ENCODE measurements at places on chromosomes 12 and 14.
A peak's percentile ranks its signal among the peaks of the same experiment; 100 is the strongest.

- no peak for DNase-seq
Observed at GRCh38 chr12:3075315-3075714, 1.9 kb upstream of the TSPAN9 start.

GRCh38 chr12:76426160-76426559 lies 77.9 kb upstream of the BBS10 start:
- no peak for DNase-seq

GRCh38 chr14:54974788-54975414 lies 52.0 kb downstream of the WDHD1 start:
- DNase-seq: no peak

DNA sequence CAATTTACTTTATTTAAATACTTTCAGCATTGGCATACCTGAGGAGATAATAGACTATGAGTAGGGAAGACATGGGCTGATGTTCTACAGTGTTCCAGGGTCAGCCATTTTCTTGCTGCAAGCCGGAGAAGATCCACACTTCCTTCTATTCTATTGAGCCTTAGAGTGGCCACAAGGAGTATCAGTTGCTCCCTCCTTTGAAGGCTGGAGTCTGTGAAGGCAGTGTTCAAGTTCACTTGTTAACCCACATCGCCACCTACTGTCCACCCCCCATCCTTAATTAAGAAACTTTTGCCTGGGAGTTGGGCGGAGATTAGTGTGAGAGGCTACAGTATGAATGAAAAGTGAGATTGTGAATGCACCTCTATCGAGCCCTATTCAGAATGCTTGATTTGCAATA lies 666.6 kb downstream of the NRXN3 start:
- DNase-seq: no peak

DNA sequence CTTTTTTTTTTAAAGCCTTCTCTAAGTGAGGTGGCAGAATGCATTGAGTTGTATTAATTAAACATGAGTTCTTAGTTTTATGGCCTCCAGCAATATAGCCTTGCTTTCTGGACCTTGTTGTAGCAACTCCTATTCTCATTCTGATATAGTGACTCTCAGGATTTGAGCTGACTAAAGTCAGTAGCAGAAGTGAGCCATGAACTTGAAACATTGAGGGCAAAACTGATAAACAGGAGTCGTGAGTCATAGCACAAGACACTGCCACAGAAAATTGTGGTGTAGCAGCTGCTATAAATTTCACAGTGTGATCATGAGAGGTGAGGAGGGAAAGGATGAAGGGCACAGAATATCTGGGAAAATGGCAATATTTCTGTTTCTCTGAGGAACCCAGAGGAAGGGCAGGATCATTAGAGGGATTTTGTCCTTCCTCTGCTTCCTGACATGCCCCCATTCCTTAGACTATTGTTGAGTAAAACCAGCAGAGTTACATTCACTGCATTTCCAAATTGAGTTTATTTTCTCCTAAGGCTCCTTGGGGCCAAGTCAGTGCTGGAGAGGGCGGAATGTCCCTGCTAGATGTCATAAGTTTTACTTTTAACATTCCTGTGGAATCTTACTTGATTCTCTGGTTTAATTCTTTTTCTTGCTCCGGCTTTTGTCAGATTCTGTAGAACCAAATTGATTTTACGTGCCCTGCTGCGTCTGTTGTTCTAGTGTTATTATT lies 7.5 kb downstream of the KLRG1 start:
- no peak for DNase-seq

DNA sequence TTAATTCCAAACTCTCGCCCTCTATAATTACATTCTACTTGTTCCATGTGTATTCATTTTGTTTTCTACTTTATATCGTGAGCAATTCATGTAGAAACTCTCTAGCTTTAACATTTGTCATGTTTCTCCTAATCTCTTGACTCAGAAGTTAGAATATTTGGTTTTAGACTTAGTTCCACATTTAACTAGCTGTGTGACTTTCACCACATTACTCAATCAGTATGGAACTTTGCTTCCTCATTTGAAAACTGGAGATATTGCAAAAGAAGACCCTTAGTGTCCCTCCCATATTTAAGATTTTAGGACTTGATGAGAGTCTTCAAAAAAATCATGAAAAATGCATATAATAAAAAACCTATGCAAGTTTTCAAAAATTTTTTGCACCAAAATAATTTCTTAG lies 447.5 kb downstream of the GXYLT1 start:
- no peak for DNase-seq

GRCh38 chr12:101356794-101357193 lies 50.8 kb downstream of the ARL1 start:
- DNase-seq: no peak

- DNase-seq: no peak
Observed at GRCh38 chr12:117159674-117160073, 30.6 kb downstream of the FBXO21 start.

DNA sequence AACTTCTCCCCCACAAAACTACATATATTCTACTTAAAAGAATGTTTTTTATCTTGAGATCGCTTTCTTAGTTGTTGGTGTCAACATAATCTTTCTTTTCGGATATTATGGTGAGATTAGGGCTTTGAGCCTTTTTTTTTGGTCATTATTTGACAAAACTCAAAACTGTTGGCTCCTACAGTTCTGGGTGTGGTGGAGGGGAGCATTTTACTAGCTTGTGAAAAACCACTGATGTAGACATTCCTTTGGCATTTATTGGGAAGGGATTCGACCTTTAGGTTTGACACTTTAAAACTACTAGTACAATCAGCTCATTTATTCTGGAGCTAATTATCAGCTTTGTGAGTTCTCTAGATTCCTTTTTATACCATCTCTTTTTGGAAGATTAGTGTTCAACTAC lies 24.4 kb downstream of the MSRB3 start:
- no peak for DNase-seq

GRCh38 chr14:64656986-64657385 lies 47.2 kb upstream of the PLEKHG3 start:
- DNase-seq: no peak

DNA sequence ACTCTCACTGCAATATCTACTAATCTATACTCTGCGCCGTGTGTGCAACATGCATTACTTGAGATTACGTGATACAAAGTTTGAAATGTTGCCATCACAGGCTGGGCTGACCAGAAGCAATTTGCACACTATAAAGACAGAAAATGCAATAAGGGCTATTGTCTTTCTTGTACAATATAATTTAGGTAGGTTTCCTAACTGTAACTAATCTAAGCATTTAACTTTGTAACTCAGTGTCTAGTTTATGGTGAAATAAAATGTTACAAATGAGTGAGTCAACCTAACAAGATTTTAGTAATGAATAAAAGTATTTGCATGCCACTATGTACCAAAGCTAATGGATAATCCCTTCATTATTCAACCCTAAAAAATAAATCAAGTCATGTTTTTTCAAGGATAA lies 57.8 kb downstream of the LRP6 start:
- DNase-seq: no peak

DNA sequence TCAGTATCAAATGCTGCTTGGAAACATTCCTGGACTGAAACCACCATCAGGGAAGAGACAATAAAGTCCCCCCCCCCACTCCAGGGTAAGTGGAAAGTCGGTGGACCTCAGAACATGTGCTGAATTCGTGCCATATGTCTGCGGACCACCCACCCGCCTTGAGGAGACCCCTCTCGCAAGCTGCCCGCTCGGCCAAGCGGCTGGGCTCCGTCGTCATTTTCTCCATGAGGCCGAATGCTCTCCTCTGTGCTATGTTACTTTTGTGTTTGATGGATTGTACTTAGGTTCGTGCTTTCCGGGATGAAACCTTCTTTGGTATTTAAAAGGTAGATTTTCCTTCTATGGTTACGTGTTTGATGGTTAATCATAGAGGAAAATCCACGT lies 136.2 kb upstream of the RTL1 start:
- DNase-seq: no peak

- no peak for DNase-seq
Observed at GRCh38 chr12:114689075-114689994, 5.4 kb upstream of the TBX3 start.

DNA sequence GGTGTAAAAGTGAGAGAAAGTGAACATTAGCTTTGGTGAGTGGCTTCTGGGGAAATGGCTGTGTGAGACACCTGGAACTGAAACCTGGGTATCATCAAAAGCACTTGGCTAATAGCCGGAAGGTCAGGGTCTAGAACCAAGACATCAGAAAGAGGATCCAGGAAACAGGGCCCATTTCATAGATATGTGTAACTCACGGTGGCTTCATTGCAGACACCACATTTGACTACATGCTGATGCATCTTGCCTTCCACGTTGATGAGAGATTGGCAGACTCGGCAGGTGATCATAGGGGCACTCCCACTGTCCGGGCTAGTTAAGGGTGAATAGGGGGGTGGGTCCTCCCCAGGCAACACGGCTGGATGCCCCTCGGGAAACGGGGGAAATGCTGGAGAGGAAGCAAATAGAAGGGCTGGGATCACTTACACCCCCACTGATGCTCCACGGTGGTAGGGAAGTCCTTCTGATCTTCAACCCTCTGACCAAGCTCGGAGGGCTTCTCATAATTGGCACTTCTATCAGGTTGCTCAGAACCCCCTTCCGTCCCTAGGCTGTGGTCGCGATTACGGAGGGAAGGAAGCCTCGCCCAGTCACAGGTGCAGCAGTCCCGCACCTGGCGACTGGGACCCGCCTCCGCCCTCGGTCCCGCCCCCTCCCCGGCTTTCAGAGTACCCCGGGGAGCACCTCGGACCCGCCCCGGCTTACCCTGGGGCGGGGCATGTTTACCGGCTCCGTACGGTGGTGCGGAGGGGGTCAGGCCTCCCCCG lies 593 bp downstream of the PIP4P1 start:
- peak; percentile 76 for DNase-seq

DNA sequence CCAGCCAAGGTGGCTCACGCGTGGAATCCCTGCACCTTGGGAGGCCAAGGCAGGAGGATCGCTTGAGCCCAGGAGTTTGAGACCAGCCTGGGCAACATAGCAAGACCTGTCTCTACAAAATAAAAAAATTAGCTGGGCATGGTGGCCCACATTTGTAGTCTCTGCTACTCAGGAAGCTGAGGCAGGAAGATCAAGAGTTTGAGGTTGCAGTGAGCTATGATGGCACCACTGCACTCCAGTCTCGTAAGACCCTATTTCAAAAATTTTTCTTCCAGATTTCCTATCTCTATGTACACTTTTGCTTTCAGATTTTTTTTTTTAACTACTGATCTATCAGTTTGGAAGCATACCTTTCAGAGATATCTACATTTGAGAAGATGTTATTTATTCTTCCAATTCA lies 15.3 kb downstream of the SNX6 start:
- DNase-seq: peak; percentile 7

- DNase-seq: no peak
Observed at GRCh38 chr12:43102546-43103264, 449.3 kb downstream of the ADAMTS20 start.

DNA sequence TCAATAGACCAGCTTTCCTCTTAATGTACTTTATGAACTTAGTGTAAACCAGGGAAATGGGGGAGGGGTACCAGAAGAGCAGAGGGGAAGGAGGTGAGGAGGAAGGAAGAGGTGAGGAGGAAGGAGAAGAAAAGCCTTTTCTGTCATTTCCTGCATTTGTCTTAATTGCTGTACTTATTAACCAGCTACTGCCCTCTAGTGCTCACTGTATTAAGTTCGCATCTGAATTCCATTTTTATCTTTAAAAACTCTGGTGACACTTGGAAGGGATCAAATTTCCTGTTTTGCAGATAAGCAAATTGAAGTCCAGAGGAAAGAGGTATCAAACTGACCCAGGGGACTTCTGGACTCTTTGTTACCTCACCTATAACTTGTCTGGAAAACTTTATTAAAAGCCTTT lies 22.2 kb downstream of the MANSC1 start:
- DNase-seq: peak; percentile 55

DNA sequence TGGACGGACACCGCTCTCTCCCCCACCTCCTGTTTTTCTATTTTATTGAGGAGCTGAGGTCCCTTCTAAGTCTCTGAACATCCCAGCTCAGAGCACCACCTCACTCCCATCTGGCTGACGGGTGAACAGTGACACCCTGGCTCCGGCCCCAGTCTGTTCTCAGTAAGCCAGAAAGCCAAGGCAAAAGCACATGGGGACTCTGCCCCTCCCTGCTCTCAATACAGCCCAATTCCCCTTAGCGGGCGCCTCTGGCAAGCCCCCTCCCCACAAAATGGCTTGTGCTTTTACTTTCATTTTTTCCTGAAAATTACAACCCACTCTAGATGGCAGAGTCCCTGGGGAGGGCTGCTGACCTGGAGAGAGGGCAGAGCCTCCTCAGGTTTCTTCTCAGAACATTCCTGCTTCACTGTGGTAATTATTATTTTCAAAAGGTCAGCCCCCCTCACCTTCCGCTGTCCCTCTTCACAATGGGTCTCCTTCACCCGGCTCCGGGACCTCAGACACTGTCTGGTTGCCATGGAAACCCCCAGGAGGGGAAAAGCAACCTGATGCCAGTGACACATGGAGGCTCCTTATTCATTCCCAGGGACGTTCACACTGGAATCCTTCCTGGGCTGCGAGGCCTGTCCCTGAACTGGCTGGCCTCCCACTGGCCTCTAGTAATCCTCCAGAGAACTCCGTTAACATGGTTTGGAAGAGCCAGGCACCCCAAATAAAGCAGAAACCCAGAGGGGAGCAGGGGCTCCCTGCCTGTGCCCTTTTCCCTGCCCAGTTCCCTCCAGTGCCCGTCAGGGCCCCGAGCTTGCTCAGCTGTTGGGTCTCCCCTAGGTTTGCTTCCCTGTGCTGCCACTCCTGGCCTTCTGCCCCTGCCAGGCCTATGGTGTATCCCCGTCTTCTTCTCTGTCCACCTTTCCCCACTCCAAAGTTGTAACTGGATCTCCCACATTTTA lies 15.9 kb downstream of the COL2A1 start:
- DNase-seq: no peak

- DNase-seq: no peak
Observed at GRCh38 chr14:72278316-72278715, 346.1 kb downstream of the RGS6 start.

- no peak for DNase-seq
Observed at GRCh38 chr14:95302667-95303506, 16.8 kb downstream of the CLMN start.

- DNase-seq: peak; percentile 91
Observed at GRCh38 chr12:75511116-75512048, at the start of gene KRR1. Gene KRR1 (minus strand): TSS chr12:75511609. CDS start chr12:75511597, 12 bp downstream.

DNA sequence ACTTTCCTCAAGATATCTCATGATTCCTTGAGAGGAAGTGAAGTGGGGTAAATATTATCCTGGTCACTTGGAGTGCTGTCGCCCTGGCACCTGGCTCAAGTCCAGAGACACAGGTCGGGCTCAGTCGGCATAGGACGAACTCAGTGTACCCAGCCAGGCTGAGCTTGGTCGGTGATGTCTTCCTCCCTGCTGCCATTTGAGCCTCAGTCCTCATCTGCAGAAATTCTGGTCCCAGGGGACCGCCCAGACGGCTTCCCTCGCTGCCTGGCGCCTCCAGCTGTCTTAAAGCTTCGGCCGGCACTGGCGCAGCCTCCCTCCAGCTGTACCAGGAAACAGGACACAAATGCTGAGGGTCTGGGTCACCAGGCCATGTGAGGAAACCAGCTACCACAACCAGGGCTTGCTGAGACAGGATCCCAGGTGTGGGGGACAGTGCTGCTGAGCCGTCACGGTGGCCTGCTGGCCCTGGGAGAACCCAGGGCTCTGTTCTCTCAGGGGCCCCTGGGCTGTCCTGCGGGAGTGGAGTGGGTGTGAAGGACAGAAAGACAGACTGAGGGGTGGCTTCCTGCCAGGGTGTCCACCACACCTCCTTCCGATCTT lies 5.0 kb upstream of the KLC1 start:
- DNase-seq: no peak
